ENCODE measurements at places on chromosomes 7 and 10. TPM values are rescaled to one million over a fixed set of nuclear protein-coding genes. Genes with fewer than 3 reads are reported as not detected.
A peak's percentile ranks its signal among the peaks of the same experiment; 100 is the strongest.

GRCh38 chr10:83545901-83546391 is 593.4 kb upstream of the GHITM start:
- DNase-seq: peak; percentile 60

DNA sequence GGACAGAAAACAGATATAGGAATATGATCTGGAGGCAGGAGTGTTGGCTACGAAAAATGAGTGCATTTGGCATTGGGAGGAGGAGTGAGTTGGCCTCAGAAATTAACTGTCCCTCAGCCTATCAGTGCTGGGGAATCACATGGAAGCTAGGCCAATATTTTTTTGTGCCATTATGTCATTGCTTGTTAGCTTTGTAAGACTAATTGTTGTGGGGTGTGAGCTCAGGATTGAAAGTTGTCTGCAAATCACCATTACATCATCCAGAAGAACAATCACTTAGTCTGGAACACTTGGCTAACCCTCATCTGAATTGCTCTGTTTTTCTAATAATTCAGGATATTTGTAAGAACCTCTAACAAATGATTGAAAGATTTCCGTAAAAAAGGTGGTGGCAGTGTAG is 45.2 kb upstream of the SEMA3D start:
- no peak for DNase-seq

DNA sequence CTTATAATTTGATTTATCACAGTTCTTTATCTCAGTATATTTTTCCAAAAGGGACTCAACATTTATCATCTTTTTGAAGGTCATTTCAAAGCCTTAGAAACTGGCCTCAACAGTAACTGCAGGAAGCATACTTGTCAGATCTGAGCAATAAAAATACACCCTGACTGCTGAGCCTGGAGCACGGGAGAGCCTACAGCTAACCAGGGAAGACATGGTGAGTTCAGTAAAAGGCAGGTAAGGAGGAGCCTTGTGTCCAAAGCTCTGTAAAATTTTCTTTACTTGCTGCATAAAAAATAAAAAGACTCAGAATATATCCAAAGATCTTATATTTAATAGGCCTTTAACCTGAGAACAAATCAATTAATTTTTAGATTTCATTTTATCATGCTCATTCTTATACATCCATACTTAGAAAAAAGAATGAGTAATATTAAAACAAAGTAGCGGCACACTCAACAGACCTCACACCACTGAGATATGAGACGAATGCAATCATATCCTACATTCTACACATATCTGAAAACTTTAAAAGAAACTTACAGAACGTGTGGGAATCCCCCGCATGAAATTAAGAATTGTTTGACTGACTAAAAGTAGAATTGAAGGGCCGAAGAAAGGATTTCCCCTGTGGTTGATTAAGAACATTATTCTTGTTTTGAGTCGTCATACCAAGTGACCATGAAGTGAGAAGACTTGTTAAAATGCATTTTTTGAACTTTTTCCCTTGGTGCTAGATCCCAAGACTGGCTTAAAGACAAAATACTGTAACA is 296.4 kb upstream of the MKLN1 start:
- DNase-seq: no peak

GRCh38 chr7:94971051-94971867 is 63.9 kb downstream of the PPP1R9A start:
- no peak for DNase-seq

GRCh38 chr7:71132377-71133231 is 660 bp downstream of the GALNT17 start:
- DNase-seq: peak; percentile 71

DNA sequence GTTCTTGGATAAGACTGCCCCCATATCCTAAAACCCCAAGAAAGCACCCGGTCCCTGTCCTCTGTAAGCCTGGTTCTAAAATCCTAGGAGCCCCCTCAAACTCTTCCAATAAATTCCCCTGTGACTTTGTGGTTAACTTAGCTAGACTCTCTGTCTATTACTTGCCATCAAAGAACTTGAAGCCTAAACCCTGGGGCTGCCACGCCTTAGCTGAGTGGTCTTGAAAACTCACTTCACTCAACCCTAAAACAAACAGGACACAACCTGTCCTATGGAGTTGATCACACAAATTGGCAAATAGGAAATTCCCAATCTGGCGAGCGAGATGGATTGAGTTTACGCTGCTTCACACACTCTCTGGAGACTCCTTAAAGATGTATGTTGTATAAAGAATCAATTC is 191.4 kb upstream of the SVIL start:
- no peak for DNase-seq

GRCh38 chr10:101856626-101857025 is 13.0 kb upstream of the KCNIP2 start:
- DNase-seq: no peak

DNA sequence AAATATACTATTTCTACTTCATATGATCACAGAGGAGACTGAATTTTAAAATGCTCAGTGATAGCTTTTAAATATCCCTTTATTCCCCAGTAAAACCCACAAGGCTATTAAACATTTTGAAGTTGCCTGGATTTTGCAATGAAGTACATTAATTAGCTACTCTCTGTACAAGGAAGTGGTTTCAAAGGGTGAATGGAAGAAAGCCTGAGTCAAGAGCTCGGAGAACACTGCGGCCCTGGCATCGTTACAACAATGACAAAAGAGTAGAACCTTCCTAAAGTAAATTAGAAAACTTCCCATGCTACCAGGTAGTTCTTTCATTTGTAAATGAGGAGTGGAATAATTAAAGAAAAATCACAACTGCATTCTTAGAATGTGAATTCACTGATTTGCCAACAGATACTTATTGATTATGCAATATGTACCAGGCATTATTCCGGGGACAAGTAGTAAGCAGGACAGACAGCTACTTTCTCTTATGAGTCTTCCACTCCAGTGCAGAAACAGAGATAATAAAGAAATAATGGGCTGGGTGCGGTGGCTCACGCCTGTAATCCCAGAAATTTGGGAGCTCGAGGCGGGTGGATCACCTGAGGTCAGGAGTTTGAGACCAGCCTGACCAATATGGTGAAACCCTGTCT is 63.0 kb downstream of the ZNF22 start:
- DNase-seq: no peak

- no peak for DNase-seq
Observed at GRCh38 chr10:26951650-26952049, 90.9 kb upstream of the ABI1 start.

DNA sequence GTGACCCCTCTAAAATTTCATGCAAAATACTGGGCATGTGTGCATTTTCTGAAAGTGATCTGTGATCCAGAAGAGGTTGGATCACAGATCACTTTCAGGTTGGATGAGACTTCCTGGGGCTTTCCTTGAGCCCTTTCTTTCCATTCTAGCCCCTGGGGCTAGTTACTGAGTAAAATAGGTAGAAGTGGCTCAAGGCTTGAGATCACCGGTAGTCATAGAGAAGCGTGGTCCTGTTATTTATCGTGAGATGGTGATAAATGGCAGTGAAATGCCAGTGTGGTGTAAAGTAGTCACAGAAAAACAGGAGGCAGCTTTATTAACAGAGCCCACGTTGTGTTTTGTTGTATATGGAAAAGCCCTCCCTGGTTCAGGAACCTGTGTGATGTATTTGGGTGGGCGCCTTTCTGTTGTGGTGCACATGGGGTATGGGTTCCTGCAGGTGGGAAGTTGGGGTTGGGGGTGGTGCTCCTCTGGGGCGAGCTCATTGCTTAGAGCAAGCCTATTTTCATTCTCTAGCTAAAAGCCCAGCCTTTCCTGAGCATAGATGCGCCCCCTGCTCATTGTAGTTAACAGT is 34.0 kb upstream of the SH2D4B start:
- DNase-seq: no peak

DNA sequence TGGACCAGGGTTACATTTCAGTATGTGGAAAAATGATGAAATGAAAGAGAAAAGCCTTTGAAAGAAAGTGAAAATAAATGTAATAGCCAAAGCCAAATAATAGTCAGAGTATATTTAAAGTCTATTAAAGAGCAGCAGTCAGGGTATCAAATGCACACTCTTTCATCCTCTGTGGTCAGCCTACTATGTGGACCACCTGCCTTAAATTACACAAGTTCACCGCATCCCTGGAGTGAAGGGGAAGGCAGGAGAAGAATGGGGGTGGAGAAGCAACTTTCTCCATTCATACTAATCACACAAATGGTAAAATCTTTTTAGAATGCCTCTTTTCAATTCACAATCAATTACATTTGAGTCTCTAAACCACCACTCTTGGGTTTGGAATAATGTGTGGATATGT is 16.0 kb downstream of the TWIST1 start:
- DNase-seq: no peak

DNA sequence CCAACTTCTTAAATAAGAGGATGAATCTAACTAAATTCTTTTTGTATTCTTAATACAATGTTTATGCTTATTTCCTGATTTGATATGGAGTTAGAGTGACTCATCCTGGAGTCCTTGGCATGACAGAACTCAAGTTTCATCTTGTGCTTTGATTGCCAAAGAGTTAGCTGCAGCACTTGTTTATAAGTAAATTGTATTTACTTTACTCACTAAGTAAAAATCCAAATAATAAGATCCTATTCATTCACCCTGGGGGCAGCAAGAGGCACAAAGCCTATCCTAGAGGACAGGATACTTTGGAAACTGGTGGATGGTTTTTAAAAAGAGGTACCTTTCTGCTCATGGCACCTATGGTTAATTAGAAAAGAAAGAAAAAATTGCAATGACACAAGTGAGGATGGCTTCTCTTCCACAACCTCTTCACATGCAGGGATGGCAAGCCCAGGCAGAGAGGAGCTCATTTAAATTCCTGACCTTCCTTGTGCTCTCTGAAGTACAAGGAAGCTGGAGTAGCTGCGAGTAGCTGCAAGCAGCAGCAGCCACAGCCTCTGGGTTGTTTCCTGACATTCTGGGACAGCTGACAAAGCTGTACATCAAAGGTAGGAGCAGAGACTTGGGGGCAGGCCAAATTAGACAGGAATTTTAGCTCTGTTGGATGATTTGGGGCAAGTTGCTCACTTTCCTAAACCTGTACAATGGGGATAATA is 28.5 kb upstream of the CROT start:
- no peak for DNase-seq

GRCh38 chr7:35277359-35277758 is 23.5 kb upstream of the TBX20 start:
- DNase-seq: no peak

- DNase-seq: peak; percentile 65
Observed at GRCh38 chr7:157613575-157614322, 276.9 kb downstream of the DNAJB6 start.

- DNase-seq: no peak
Observed at GRCh38 chr7:44269417-44269816, 56.0 kb downstream of the CAMK2B start.

- DNase-seq: peak; percentile 59
Observed at GRCh38 chr10:133134411-133135115, 25.5 kb upstream of the KNDC1 start.

DNA sequence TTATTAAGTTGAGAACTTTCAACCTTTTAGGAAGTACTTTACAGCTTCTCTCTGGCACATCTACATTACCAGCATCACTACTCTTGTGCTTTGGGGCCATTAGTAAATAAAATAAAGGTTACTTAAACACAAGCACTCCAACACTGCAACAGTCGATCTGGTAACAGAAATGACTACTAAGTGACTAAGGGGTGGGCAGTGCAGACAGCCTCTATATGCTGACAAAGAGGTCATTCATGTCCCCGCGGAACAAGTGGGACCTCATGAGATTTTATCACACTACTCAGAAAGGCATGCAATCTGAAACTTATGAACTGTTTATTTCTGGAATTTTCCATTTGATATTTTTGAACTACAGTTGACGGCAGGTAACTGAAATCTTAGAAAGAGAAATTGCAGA is 111.3 kb upstream of the DNAJB12 start:
- no peak for DNase-seq

GRCh38 chr10:101070098-101070497 is 8.3 kb downstream of the KAZALD1 start:
- no peak for DNase-seq

GRCh38 chr7:128352153-128352537 is 8.4 kb upstream of the RBM28 start:
- peak; percentile 96 for DNase-seq

- no peak for DNase-seq
Observed at GRCh38 chr7:32577421-32577820, 82.1 kb downstream of the AVL9 start.

DNA sequence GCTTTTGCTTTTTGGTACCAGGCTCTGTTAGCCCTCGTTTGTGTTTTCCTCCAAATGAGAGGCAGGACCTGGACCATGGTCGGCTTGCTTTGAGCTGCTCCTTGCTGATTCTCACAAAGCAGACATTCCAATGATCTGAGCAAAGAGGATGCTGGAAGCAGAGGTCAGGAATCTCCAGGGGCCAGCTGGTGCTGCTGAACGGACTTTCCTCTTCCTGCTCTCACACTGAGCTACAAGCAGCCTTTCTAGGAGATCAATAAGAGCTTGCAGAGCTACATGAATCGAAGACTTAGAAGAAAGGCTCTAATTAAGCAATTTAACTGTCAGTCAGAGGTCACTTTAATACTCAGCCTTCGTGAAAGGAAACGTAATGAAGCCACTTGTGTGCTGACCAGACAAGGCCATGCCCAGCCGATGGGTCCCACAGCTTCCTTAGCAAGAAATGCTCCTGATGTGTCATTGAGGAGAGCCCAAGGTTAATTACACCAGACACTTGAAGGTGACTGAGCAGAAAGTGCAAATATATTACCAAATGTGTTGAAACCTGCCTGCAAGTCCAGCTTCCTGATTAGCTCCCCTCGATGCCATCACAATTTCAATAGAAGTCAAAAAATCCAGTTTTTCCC is 151.3 kb upstream of the RSU1 start:
- DNase-seq: peak; percentile 76

DNA sequence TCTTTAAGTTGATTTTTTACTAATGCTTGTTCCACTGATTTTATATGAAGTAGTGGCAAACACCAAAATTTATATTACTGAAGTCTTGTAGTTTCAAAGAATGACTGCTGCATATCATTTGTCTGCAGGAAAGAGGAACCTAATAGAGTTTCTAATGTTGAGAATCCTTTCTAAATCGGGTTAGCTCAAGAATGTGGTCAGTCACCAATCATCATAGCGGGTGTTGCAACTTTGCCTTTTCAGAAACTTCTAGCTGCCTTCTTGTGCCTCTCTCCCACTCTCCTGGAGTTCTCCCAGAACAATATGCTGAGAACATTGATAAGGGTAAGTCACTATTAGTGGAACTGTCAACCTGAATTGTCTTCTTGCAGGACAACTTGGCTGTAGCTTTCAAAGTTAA is 524.8 kb upstream of the SORCS1 start:
- no peak for DNase-seq

ASB10 gene
- not detected for total RNA-seq

CDC14C gene
- not detected for total RNA-seq

ERCC6 gene
- 20.7 TPM for total RNA-seq

CABCOCO1 gene
- 1.2 TPM for total RNA-seq

FAM24B gene
- total RNA-seq: 2.6 TPM

CRPPA gene
- total RNA-seq: 2.9 TPM

FKBP9 gene
- 50.3 TPM for total RNA-seq

All from endodermal cell (in vitro differentiated cells).